ENCODE measurements at places on chromosomes 1 and 21. TPM values are rescaled to one million over a fixed set of nuclear protein-coding genes. Genes with fewer than 3 reads are reported as not detected.

The RIMS3 gene
- 0.57 TPM for total RNA-seq

The RAB3B gene
- 20.5 TPM for total RNA-seq

The FOXD2 gene
- total RNA-seq = 1.1 TPM

The UBASH3A gene
- total RNA-seq = not detected

The HLX gene
- 2.9 TPM for total RNA-seq

The SPRR3 gene
- total RNA-seq = not detected

The HES3 gene
- not detected for total RNA-seq

The THEMIS2 gene
- not detected for total RNA-seq

The ANKRD45 gene
- total RNA-seq = 0.05 TPM

The GPATCH2 gene
- total RNA-seq = 8.1 TPM

The S100A2 gene
- 79.0 TPM for total RNA-seq

The RAB7B gene
- total RNA-seq = 0.10 TPM

The RABGGTB gene
- total RNA-seq = 135 TPM
